ENCODE measurements at places on chromosomes 7 and 10.

DNA sequence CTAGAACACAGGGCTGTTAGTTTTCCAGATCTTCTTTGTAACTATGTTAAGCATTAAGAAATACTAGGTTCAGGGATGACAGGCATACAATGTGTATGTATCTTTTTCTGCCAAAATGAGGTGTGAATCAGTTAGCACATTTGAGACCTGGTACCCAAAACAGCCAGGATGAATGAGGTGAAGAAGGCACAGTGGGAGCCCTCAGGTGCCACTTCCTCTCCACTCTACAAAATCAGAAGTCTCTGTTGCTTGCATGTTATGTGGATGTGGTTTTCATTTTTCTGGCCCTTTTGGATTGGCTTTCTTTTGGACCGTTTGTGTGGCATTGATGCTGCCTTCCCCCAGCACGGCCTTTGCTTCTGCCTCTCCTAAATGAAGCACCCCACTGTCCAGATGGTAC is 15.4 kb upstream of the TBXAS1 start:
- DNase-seq: no peak

GRCh38 chr7:119281181-119281846 is 991.7 kb upstream of the KCND2 start:
- DNase-seq: no peak

DNA sequence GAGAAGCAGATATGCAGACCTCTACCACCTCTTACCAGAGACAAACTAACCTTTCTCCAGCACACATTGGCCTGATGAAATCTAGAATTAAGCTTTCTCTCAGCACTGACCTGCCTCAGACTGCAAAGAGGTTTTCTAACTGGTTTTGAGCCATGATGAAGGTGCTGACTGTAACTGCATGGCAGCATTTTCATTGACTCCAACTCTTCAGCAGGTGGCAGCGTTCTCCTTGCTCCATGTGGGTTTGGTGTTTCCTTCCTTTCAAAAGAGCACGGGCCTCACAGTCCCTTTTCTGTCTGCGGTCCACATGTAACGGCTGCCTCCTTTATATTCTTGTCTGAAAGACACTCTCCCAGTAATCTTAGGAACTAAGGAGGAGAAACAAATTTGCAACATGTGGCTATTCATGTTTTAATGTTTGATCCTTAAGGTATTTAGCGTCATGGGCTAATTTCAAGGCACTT is 12.6 kb downstream of the KLLN start:
- no peak for DNase-seq

DNA sequence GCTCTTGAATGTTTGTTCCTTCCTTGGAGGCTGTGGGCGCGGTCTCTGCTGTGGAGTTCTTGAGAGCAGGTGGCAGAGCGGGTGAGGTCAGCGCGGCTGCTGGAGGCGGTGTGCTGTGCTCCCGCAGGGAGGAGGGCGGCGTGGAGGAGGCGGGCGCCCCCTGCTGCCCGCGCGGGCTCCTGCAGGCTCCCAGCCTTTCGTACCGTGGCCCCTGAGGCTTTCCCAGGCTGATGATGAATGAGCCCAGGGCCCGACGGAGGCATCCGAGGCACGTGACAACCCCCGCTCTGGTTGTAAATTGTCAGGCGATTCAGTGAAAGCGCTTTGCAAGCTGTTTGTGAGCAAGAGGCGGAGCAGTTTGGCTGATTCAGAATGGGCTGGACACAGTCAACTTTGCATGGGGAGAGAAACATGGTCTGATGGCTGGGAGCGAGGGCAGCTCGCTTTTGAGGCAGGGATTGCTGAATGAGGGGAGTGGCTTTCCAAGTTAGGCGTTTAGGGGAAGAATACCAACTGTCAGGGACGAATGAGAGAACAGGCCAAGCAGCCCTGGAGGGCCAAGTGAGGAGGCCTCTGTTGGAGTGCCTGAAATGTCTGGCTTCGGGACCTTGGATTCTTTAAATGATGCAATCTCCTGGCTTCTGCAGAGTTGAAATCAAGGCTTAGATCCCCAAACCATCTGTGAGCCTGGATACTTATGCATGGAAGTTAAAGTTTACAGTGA is 46.6 kb downstream of the CDHR3 start:
- peak; percentile 77 for DNase-seq

- DNase-seq: no peak
Measured at GRCh38 chr10:124509880-124510632, 48.4 kb downstream of the LHPP start.

GRCh38 chr7:108249453-108249852 is 119.3 kb upstream of the LAMB4 start:
- DNase-seq: no peak
